ENCODE measurements at places on chromosomes 5 and 9.
A peak's percentile ranks its signal among the peaks of the same experiment; 100 is the strongest.

GRCh38 chr5:169162407-169162806 lies 138.5 kb downstream of the SLIT3 start:
- no peak for DNase-seq

DNA sequence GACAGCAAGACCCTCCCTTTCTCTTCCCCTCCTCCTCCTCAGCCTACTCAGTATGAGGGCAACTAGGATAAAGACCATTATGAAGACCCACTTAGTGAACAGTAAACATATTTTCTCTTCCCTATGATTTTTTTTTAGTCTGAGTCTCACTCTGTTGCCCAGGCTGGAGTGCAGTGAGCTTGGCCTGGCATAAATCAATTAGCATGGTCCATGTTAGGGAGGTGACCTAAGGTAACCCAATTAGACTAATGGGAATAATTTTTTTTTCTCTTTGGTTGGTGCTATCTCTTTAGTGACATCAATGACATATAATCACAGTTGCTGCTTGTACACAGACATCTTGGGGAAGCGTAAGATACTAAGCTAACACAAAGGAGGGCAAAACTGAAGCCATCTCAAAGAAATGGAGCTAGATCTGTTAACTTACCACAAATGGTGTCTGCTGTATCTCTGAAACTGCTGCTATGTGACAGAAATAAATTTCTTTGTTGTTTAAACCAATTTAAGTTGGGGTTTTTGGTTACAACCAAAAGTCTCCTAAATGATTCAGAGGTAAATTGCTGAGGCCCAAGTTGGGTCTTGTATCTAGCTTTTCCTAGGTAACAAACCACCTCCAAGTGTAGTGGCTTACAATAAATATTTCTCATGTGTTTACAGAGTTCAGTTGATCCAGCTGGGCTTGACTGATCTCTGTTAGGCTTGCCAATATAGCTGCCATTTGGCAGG lies 13.3 kb downstream of the PKD2L2 start:
- no peak for DNase-seq

GRCh38 chr9:105176194-105176593 lies 68.3 kb upstream of the SLC44A1 start:
- no peak for DNase-seq

- no peak for DNase-seq
Observed at GRCh38 chr5:154205441-154206117, 15.0 kb downstream of the GALNT10 start.

- DNase-seq, result no peak
Observed at GRCh38 chr5:77546-77945, 14.4 kb upstream of the PLEKHG4B start.

- DNase-seq, result no peak
Observed at GRCh38 chr5:175285261-175285660, 158.7 kb downstream of the DRD1 start.

GRCh38 chr9:96721303-96721702 lies 56.6 kb downstream of the ZNF510 start:
- DNase-seq, result no peak

DNA sequence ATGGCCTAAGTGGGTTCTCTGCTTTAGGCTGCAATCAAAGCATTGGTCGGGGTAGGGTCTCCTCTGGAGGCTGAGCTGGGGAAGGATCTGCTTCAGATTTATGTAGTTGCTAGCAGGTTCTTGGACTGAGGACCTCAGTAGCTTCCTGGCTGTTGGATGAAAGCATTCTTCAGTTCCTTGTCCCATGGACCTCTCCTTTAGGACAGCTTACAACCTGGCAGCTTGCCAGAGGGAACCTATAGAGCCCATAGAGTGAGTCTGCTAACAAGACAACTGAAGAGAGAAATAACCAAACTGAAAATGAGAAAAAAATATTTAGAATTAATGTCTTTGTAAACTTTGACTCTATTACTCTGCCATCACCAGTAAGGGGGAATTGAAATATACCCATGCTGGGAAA lies 12.4 kb downstream of the MRPS30 start:
- no peak for DNase-seq

DNA sequence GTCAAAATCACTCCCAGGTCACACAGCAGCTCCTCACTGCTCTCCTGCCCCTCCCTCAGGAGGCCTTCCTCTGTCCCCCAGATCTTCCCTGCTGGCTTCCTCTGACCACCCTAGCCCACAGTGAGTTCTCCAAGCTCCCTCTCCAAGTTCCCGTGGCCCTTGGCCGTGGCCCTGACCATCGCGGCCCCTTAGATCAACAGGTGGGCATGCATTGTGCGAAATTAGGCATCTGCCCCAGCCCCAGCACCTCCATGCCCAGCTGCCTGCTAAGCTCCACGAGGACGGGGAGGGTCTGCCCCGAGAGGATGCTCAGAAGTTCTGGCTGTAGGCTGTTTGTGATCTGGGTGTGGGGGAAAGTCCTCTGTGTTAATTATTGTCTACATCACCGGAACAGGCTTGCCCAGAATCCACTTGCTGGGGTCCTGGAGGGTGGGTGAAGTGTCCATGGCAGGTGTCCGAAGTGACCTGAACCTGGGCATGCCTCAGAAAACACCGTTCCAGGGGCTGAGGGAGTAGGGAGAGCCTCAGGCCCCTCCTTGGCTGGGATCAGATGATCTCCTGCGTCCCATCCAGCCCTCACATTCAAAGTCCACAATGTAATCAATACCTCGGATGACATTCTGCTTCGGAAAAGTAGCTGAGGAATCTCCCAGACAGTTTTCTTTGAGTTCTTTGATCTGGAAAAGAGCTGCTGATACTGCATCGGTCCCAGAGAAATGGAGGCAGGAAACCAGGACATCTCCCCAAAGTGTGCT lies 194.8 kb downstream of the PAX5 start:
- no peak for DNase-seq

GRCh38 chr9:28927691-28928090 lies 1354.4 kb upstream of the C9orf72 start:
- DNase-seq, result no peak

GRCh38 chr5:153584960-153585359 lies 94.5 kb downstream of the GRIA1 start:
- DNase-seq, result peak; percentile 72

- peak; percentile 83 for DNase-seq
Observed at GRCh38 chr5:146877783-146878475, 628 bp downstream of the PPP2R2B start.

- DNase-seq, result no peak
Observed at GRCh38 chr9:125911861-125912644, 164.9 kb downstream of the PBX3 start.

DNA sequence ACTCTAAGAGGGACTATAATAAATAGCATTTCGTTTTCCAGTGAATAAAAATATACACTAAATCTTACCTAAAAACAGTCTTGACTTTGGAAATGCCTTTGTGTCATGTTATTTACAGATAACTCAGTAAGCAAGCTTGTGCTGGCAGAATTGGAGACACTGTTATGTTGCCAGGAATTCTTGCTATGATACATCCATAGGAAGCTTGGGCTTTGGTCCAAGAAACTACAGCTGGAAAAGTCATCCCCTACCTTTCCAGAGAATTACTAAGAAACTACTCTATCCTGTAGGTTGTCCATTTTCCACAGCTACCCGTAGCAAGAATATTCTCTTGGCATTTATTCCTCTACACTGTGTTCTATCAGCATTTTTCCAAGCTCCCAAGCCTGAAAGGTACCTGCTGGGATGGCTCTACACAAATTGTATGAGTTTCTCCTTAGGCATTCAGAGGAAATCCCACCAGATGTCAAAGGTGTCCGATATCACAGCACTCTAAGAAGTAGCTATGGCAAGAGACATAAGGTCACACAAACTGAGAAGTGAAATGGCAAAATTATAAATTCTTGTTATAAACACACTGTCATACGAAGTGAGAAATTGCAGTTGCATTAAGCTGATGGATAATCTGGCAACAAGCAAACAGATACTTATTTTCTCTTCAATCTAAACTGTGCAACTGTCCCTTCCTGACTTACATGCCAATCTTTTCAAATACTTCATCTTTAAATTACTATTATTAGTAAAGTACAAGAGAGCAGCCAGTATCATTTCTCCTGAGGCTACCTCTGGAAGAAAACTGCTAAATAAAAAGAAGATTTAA lies 68.5 kb downstream of the MCTP1 start:
- DNase-seq, result no peak

DNA sequence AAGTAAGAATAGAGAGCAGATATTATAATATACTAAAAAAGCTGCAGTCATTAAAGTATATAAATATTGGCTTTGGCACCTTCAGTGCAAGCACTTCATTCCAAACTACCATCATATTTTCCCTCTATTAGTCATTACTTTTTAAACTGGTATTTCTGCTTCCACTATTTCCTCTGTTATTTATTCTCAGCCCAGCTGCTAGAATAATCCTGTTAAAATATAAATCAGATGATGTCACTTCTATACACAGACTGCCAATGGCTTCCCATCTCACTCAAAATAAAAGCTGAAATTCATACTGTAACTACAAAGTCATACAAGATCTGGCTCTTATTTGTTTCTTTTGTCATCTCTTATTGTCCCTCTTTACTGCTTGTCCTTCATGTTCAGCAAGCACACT lies 432.9 kb downstream of the TLE4 start:
- DNase-seq, result no peak

- DNase-seq, result no peak
Observed at GRCh38 chr5:89450149-89450538, 567.2 kb upstream of the MEF2C start.

DNA sequence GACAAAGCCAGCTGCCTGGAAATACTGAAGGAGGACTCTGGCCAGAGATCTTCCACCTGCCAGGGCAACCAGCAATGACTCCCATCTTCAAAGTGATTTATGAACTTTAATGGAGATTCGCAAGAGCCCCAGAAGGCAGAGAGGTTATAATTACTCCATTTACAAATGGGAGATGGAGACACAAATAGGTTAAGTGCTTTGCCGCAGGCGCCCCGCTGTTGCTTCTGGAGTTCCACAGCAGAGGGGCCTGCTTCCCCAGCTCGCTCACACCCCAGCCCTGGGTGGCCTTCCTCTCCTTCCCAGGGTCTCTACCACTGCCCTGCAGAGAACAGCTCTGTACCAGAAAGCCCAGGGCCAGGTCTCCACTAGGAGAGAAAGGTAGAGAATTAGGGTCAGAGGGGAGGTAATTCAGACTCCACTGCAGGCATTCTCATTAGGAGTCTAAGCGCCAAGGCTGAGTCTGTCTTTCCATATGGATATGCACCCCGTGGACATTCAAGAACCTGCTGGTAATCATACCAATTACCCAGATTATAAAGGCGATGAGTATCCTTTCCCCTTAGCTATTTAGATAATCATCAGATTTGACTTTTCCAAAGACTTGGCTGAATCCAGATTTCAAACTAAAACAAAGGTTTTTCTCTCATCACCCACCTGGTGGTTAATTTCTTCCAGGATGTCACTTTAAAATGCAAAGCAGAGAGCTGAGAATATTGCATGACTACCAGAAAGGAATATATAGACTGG lies 157.6 kb upstream of the TUT7 start:
- no peak for DNase-seq

DNA sequence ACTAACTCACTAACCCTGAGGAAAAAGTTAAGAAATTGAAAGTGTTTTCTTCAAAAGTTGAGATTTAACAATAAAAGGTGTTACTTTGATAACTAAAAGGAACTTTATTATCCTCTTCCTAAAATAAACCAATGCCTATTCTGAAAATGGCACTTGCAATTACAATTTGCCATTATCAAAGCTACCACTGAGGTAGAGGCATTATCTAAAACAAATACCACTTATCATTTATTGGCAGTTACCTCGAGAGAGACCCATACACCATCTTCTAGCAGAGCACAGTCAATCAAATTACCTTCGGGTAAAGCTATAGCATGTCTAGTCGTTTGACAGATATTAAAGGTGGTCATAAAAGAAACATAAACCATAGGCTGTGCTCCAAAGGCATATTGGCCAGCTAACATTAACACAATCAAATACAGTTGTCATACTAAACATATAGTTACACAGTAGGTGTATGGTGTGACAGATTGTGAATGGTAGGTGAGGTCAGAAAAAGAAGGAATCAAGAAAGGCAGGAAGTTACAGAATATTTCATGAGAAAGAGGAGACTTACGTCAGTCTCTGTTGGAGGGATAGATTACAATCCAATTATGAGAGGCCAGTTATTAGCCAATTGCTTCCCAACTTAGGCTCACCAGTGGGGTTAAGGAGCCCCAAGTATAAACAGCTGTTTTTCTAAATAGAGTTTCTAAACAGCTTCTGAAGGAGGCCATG lies 56.3 kb downstream of the VCAN start:
- DNase-seq, result no peak

GRCh38 chr5:87400305-87400899 lies 12.3 kb downstream of the CCNH start:
- DNase-seq, result no peak

Data from upper lobe of left lung (tissue), 6 donors.